Prostate gland (tissue), 2 donors: ENCODE measurements at places on chromosomes 6 and 20. TPM values are rescaled to one million over a fixed set of nuclear protein-coding genes. Genes with fewer than 3 reads are reported as not detected.

CDKAL1 gene
- total RNA-seq, result 12.1 TPM

TREM1 gene
- total RNA-seq, result not detected

CFAP61 gene
- 0.14 TPM for total RNA-seq

MUCL3 gene
- total RNA-seq, result not detected

OR12D3 gene
- total RNA-seq, result not detected

SGK2 gene
- 4.5 TPM for total RNA-seq

MRPS10 gene
- total RNA-seq, result 31.8 TPM

LAMA5 gene
- total RNA-seq, result 170 TPM

HELZ2 gene
- 37.1 TPM for total RNA-seq

ULBP2 gene
- total RNA-seq, result 0.32 TPM

GHRH gene
- not detected for total RNA-seq

HRH3 gene
- 0.18 TPM for total RNA-seq

HLA-G gene
- not detected for total RNA-seq

PLA2G7 gene
- 6.2 TPM for total RNA-seq

DDO gene
- 2.1 TPM for total RNA-seq

HSPA12B gene
- total RNA-seq, result 3.9 TPM
